ENCODE measurements at places on chromosomes 16 and 17.

DNA sequence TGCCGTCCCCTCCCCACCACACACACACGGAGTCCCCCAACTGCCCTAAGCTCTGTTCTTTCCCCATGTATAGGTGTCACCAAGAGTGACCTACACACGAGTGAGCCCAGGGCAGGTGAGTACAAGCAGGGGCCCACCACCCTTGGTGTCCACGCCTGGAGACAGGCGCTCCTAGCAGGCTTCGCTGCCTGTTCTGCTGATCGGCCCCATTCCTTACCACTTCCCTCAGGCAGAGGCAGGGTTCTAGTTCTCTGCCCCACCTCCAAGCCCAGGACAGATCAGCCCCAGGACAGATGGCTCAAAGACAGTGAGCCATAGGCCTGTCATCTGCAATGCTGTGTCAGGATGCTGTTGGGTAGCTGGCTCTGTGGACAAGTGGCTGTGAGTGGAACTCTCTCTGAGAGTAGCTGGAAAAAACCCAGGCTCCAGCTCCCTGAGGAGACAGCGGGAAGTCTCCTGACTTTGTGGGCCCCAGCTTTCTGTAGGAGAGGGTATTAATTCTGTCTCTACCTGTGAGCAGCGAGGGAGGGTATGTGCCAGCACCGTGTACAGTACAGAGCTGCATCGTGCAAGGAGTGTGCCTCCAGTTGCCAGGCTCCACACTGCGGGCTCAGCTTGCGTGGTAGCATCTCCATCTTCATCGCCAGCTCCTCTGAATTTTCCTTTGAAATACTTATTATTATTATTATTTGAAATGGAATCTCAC lies 897 bp downstream of the TP53I13 start:
- DNase-seq: peak; percentile 77

DNA sequence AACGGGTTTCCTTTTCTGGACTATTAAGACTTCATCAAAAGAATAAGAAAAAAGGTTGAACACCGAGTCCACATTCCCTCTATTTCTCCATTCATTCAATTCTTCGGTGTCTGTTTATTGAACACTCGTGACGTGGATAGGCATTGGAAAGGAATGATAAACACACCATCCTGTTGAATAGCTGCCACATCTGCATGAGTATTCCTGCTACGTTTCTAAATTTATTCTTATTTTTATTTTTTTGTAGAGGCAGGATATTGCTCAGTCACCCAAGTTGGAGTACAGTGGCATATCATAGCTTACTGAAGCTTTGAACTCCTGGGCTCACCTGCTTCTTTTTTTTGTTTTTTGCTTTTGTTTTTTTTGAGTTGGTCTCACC lies 80.8 kb upstream of the CIBAR2 start:
- DNase-seq: no peak

DNA sequence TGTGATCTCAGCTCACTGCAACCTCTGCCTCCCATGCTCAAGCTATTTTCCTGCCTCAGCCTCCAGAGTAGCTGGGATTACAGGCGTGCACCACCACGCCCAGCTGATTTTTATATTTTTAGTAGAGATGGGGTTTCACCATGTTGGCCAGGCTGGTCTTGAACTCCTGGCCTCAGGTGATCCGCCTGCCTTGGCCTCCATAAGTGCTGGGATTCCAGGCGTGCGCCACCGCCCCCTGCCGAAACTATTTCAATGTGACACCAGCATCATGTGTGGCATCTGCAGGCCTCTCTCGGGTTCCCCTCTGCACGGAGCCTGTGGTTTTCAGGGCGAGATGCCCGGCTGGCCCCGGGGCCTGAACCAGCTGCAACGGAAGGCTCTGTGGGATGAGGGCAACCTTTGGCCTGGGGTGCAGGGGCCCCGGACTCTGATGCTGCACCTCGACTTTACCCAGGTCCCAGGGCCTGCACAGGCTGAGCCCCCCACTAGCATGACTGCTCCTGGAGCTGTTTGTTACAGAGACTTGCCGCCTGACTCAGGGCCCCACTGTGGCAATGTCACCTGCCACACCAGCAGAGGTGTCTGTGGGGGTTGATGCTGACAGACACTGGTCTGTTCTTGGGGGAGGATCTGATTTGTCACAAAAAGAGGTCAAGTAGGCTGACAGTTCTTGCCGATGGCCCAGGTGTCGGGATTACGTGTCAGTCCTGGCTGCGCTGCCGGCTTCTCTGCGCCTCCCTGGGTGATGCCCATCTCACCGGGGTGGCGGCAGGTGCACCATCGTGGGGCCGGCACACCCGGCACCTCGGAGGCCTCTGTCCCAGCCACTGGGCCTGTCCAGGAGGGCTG lies 8.6 kb upstream of the TEX19 start:
- DNase-seq: peak; percentile 23

DNA sequence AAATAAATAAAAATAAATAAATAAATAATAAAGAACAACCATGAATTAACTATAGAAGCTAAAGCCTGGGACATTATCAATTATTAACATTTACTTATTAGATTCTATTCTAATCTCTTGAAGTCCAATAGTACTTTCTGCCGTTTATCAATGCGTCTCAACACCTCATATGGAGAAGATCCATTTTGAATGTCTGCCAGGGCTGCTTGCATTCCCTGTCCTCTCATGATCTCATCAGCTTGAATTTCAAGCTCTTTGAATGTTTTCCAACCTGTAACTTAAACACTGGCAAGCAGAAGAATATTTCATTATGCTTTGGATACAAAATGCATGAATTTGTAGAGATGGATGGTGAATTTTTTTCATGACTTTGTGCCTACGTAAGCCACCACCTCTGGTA lies 191.9 kb upstream of the ANKFN1 start:
- DNase-seq: no peak

GRCh38 chr16:83058376-83058775 lies 431.6 kb downstream of the CDH13 start:
- no peak for DNase-seq

Measured in HFFc6 (cell line).